ENCODE measurements at places on chromosomes 4 and X. TPM values are rescaled to one million over a fixed set of nuclear protein-coding genes. Genes with fewer than 3 reads are reported as not detected.

Gene TMEM31
- total RNA-seq: 0.39 TPM

Gene EGFL6
- not detected for total RNA-seq

Gene SLC16A2
- 5.5 TPM for total RNA-seq

Gene NPNT
- total RNA-seq: 0.22 TPM

Gene CLCN4
- 11.0 TPM for total RNA-seq

Gene IL13RA1
- 23.5 TPM for total RNA-seq

Data from placental epithelial cell (primary cell).